ENCODE measurements at places on chromosomes 16 and 17.
A peak's percentile ranks its signal among the peaks of the same experiment; 100 is the strongest.

GRCh38 chr17:67248291-67248690 is 3.3 kb upstream of the HELZ start:
- no peak for DNase-seq

DNA sequence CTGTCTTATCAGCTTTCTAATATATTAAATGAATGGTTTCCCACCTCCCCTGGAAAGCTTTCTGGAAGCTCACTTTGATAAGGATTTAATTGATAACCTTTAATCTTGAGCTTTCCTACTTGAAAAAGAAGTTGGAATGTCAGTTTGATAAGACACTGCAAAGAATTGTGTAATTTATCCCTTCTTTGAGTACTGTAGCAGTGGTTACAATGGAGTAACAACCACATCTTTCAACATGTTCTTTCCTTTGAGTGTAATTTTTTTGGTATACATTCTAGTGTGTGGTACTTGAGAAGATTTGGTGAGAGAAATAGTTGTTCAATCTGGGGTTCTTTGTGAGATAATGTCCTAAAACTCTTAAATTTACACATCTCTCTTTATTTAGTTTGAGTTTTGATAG is 43.4 kb downstream of the CPD start:
- DNase-seq, result no peak

- DNase-seq, result no peak
Observed at GRCh38 chr16:51615141-51615540, 464.1 kb upstream of the SALL1 start.

GRCh38 chr17:16442594-16443510 is 27.5 kb downstream of the TRPV2 start:
- peak; percentile 35 for DNase-seq

- no peak for DNase-seq
Observed at GRCh38 chr16:88639231-88640038, 1.1 kb downstream of the IL17C start.

DNA sequence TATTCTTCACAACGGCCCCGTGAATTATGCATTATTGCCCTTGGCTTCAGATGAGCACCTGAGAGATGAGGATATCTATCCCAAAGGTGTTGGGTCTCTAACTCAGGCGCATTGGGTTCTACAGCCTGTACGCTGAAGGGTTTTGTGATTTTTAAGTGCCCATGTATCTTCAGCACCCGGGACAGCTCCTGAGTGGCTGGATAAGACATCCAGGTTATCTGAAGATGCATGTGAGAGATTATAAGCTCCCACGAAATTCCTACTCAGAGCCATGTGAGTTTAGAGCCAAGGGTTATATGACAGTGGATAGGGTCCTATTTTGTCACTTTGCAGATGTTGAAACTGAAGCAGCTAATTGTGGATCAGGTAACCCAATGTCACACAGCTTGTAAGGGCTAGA is 612.3 kb upstream of the EEF2KMT start:
- DNase-seq, result no peak

- no peak for DNase-seq
Observed at GRCh38 chr17:57276621-57277020, 20.3 kb downstream of the MSI2 start.

DNA sequence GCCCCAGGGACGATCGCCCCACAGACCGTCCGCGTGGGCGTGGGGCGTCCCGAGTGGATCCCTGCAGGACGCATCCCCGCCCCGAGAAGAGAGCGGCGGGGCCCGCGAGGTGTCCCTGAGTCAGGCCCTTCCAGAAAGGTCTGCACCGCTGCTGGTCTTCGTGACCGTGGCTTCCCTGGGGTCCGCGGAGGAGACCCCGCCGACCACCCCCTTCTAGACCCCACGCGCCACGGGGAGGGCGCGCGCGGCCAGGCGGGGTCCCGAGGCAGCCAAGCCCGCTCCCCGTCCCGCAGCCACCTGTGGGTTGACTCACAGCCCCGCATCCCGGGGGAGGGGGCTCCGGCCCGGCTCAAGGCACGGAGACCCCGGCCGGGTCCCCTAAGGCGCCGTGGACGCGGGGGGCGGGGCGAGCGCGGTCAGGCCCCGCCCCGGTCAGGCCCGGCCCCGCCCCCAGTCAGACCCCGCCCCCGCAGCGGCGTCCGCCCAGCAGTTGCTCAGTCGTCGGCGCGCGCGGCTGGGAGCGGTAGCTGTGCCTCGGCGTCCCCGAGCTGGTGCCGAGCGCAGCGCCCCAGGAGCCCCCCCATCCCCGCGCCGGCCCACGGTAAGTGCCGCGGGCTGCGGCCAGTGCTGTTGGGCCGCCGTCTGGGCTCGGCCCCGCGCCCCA is at the start of gene BAIAP3:
BAIAP3 (plus strand) TSS at position 497 of the 664 bp plus-strand sequence. CDS start 4,905 bp downstream, outside the sequence.
- peak; percentile 20 for DNase-seq

DNA sequence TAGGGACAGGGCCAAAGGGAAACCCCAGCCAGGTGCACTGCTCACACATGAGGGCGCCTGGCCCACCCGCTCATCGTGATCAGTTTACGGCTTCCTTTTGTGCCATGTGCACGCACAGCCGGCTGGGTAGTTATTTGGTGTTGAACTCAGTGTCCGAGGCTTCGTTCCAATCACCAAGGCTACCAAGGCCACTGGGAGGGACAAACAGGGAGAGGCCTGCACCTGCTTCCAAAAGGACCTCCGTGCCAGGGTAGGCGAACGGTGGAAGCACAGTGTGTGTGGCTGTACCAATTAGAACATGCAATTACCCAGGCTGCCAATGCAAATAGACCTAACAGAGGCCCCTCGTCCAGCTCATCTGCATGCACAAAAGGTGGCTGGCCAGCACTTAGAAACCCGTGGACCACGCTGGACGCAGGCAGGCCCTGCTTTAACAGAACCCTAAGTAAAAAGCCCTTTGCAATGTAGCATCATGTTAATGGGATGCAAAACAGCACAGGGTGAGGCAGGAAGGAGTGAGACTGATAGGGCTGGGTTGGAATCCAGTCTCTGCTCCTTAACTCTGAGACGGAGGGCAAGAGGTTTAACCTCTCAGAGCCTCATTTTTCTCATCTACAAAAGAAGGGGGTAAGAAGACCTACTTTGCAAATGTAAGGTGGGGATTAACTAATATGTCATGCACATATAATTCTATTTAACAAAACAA is 204.0 kb downstream of the XYLT1 start:
- no peak for DNase-seq

GRCh38 chr16:87015021-87015420 is 302.2 kb downstream of the C16orf95 start:
- DNase-seq, result peak; percentile 18

- DNase-seq, result no peak
Observed at GRCh38 chr17:11511696-11512095, 86.6 kb upstream of the DNAH9 start.

DNA sequence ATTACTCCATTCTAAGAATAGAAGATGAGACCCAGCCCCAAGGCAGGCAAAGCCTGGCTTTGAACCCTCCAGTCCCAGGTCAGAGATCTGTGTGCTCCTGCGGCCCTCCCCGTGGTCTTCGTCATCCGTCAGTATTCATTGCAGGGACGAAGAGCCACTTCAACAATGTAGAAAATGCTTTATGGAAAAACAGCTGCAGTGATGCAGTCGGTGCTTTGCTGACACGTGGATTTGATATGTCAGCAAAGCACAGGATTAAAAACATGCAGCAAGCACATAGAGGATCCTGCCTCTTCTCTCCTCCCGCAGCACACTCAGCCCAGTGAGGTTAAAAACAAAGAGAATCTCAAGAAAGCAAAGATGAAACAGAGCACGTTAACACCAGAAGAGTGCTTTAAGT is 117.1 kb upstream of the AXIN2 start:
- DNase-seq, result no peak

- DNase-seq, result no peak
Observed at GRCh38 chr17:78977997-78978973, 1.4 kb downstream of the LGALS3BP start.

DNA sequence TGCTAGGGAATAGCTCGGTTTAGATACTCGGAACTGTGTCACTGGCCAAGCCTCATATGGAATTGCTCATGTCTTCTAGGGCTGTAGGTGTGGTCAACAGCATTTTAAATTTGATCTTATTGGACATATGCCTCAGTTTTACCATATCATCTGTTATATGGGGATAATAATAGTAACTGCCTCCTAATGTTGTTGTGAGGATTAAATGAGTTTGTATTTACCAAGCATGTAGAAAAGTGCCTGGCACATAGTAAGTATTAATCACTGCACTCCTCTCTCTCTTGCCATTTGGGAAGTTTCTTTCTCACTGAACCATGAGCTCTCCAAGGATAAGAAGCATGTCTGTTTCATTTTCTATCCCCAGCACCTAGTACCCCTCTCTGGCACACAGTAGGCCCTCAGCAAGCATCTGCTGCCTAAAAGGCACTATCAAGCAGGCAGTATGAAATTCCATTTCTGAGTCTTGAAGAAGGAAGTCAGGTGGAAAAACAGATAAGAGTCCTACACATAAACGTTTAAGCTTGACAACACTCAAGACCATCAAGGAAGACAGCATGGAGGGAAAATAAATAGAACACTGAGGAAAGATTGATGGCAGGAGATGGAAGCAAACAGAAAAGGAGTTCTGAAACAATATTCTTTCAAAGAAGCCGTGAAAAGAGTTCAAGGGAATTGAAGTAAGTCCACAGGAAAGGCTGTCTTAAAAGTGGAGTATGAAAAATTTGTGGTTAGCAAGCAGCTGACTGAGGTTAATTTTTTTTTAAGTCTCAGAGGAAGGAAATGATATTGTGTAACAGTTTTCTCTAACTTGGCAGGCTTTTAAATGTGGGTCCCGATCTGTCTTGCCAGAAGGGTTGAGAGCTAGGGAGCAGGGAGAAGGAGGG is 2.2 kb upstream of the ATP6V0A1 start:
- DNase-seq, result peak; percentile 75

GRCh38 chr16:68070249-68070730 is 14.9 kb upstream of the NFATC3 start:
- no peak for DNase-seq

DNA sequence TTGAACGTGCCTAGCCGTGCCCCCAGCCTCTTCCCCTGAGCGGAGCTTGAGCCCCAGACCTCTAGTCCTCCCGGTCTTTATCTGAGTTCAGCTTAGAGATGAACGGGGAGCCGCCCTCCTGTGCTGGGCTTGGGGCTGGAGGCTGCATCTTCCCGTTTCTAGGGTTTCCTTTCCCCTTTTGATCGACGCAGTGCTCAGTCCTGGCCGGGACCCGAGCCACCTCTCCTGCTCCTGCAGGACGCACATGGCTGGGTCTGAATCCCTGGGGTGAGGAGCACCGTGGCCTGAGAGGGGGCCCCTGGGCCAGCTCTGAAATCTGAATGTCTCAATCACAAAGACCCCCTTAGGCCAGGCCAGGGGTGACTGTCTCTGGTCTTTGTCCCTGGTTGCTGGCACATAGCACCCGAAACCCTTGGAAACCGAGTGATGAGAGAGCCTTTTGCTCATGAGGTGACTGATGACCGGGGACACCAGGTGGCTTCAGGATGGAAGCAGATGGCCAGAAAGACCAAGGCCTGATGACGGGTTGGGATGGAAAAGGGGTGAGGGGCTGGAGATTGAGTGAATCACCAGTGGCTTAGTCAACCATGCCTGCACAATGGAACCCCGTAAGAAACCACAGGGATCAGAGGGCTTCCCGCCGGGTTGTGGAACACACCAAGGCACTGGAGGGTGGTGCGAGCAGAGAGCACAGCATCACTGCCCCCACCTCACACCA is 724 bp downstream of the GAA start:
- DNase-seq, result peak; percentile 60

All from inflammatory macrophage (primary cell).